ENCODE measurements at places on chromosomes 3 and 15. TPM values are rescaled to one million over a fixed set of nuclear protein-coding genes. Genes with fewer than 3 reads are reported as not detected.

DNA sequence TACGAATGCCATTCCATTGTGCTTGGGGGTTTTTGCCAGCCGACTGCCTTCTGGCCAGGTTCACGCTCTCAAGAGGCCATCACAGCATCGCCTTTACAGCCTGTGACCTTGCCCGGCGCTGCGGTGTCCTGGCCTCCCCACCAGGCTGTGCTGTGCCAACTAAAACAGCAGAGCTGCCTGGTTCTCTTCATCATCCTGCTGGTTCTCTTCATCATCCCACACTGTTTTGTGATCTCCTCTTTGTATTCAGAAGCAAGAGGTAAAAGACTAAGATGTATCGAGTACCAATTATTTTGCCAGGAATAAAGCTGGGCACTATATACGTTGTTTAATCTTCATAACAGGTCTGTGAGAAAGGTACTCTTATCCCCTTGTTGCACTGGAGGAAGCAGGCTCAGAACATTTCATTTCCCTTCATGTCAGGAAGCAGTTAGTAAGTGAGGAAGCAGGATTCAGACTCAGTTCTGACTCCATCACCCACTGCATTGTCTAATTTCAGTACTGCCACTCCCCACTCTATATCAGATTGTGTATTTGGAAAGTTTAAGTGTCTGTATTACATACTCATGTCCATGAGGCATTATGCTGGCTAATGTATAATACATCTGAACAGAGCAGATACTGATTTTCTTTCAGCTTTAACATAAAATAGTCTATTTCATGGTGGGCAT lies 92.7 kb downstream of the LRRC28 start:
- DNase-seq: peak; percentile 4

GRCh38 chr15:65987100-65987499 lies 117.8 kb downstream of the RAB11A start:
- no peak for DNase-seq

- peak; percentile 78 for DNase-seq
Measured at GRCh38 chr3:36606871-36607765, 157.2 kb downstream of the DCLK3 start.

DNA sequence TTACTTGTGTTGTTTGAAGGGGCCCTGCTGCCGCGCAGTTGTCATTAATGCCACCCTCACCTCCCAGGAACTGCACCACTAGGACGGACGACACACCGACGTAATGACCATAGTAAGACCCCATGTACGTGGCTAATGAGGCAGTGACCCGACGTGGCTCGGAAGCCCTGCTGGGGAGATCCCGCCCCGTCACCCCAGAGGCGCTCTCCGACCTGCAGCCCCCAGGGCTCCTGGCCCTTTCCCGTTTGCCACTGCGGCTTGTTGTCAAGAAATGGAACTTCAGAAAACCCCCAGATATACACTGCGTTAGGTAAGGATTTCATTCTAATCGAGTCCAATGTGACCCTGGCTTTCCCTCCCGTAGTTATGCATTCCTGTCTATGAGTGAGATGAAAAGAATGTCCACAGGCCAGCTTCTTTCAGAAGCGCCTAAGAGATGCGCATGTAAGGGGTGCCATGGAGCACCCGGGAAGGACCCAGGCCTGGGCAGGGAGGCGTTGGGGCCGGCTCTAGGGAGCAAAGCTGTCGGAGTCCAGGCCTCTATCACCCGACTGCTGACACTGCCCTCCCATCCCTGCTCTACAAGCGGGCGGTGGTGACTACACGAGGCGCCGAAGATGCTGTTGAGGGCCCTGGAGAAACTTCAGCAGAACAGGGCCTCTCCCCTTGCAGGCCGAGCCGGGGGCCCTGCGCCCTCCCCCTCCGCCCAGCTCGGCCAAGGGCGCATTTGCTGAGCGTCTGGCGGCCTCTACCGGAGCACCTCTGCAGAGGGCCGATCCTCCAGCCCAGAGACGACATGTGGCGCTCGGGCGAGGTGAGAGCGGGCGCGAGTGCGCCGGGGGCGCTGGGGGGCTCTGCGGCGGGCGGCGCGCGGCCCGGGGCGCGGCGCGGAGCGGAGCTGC lies at the start of gene GABRA5:
Gene GABRA5, plus strand, starts transcription at position 765 of the 902 bp plus-strand sequence. CDS start 2,187 bp downstream, outside the sequence.
- no peak for DNase-seq

Gene CAMP
- not detected for total RNA-seq

- DNase-seq: no peak
Measured at GRCh38 chr3:176755977-176756376, 441.3 kb downstream of the TBL1XR1 start.

Gene NR2E3
- total RNA-seq: not detected

GRCh38 chr3:184579513-184579912 lies 17.9 kb downstream of the EPHB3 start:
- no peak for DNase-seq

Gene MORC1
- total RNA-seq: not detected

DNA sequence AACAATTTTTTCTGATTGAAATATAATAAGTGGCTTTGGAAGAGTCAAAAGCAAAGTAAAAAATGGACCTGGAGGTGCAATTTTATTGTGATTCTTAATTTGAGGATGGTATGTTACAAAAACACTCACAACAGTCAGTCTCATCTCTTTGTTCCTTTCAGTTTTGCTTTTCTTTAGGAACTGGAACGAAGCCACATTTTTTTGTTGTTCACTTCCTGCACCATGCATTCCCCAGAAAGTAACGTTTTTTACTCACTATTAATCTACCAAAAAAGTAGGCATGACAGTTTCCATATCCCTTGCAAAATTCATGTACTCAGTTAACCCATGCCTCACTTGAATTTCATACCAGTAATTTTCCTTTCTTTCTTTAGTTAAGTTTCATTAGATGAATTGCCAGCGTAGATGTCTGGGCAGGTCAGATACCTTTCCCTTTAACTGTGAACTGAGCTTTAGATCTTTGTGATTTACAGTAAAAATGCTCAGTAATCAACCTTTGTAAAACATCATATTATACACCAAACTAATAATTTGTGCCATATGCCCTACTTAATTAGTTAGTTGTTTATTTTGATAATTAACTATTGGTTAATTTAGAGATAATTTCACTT lies 384.3 kb downstream of the ROBO1 start:
- peak; percentile 41 for DNase-seq

DNA sequence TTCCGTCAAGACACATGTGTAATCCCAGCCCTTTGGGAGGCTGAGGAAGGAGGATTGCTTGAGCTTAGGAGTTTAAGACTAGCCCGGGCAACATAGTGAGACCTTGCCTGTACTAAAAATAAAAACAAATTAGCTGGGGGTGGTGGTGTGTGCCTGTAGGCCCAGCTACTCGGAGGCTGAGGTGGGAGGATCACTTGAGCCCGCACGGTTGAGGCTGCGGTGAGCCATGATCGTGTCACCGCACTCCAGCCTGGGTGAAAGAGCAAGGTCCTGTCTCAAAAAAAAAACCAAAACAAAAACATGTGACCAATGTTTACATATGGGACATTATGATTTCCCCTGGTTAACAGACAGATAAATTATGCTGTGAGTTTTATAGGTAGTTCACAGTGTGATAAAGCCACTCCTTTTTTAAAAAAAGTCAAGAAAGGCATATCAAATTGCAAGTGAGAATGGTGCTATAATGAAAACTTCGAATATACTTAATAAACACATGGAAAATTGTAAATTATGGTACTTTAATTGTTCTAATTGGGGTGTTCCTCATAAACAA lies 9.2 kb downstream of the BBX start:
- no peak for DNase-seq

Gene PLD1
- total RNA-seq: 15.9 TPM

GRCh38 chr3:49867871-49868321 lies 1.8 kb downstream of the CAMKV start:
- DNase-seq: peak; percentile 30

Gene BDH1
- not detected for total RNA-seq

DNA sequence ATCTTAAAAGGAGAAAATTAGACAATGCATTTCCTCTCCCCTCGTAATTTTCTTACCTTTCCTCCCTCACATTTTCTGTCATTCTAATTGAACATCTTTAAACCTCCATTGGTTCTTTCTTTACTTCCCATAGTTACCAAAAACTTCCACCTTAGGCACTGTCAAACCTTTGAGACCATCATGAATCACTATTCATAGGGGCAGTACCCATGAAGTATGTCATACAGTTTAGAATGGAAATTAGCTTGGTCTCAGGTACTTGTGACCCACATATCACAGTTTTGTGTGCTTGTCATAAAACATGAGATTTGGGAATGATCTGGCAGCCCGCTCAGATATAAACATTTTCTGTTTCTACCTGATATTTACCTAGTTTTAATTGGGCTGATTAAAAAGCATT lies 50.1 kb downstream of the KCNMB3 start:
- no peak for DNase-seq

Gene TM2D3
- total RNA-seq: 35.5 TPM

GRCh38 chr3:11240496-11240895 lies 31.7 kb upstream of the ATG7 start:
- DNase-seq: no peak

DNA sequence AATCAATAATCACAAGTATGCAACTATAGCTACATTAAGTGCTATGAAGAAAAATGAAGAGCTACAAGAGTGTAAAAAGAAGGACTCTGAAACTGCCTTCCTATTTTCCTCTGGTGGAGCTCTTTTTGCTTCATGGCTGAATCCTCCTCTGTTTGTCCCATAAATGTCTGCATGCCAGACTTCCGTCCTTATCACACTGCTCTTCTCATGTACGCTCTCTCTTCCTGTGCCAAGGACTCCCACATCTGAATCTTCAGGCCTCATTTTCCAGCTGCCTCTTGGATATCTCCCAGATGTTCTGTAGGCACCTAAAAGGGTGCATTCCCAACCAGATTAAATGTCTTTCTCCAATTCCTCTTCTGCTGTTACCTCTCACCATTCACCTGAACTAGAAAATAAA lies 123.7 kb downstream of the MECOM start:
- no peak for DNase-seq

Gene ZNF660
- total RNA-seq: not detected

GRCh38 chr3:186081678-186082077 lies 27.2 kb downstream of the ETV5 start:
- no peak for DNase-seq

- DNase-seq: no peak
Measured at GRCh38 chr15:77016321-77016695, 21.4 kb downstream of the PSTPIP1 start.

Gene TUBGCP5
- total RNA-seq: 27.9 TPM

Gene SLC27A2
- not detected for total RNA-seq

- DNase-seq: no peak
Measured at GRCh38 chr15:62124973-62125303, 40.1 kb downstream of the C2CD4B start.

Gene LYZL4
- not detected for total RNA-seq

GRCh38 chr3:125212091-125212508 lies 448 bp downstream of the SLC12A8 start:
- DNase-seq: no peak

DNA sequence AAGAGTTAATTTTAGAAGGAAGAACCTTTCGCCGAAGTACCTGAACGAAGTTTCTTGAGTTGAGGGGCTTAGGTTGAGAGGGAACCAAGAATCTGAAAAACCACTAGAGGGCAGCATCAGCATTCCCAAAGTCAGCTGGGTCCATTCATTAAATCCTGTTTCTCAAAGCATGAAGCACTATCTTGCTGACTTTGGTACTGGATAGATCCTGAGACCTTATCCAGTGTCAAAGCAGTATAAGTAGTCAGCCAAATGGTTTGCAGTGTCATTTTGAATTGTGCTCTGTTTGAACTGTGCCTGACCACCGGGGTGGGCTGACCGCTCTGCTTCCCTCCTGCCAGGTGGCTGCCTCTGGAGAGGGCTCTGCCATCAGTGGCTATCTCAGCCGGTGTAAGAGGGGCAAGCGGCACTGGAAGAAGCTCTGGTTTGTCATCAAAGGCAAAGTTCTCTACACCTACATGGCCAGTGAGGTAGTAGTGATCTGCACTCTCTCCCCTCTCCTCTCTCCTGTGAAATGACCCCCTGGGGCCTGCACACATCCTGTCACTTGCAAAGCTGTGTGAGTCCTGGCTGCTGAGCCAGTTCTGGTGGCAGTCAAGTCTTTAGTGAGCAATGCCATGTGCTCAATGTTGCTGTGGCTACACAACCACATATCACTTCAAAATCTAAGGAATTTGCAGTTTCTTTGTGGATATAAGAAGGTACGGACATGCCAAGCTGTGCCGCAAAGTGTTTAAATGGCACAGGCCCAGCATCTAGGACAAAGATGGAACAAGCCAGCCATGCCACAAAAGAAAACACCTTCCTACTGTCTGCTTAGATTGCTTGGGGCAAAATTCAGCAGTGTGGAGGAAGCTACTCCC lies 21.4 kb upstream of the NR2C2 start:
- DNase-seq: peak; percentile 68

Gene SMCO1
- total RNA-seq: not detected

DNA sequence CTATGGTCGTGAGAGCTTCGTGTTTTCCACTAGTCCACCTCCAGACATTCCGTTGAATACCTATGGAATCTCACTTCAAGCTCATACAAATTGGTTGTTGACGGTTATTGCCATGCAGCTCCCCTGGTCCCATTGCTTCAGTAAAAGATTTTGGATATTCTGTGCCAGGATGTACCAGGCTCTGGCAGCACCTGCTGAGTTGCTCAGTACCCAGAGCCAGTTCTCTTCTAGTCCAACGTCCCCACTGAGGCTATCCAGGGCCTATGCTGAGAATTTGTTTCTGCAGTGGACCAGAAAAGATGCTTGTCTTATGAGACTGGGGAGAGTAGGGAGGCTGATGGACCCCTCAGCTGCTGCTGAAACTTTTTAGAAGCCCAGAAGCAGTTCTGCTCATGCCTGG lies 278.9 kb downstream of the FEZF2 start:
- DNase-seq: no peak

Gene ZNF774
- 1.8 TPM for total RNA-seq

GRCh38 chr15:91919014-91919534 lies 65.6 kb downstream of the SLCO3A1 start:
- no peak for DNase-seq

GRCh38 chr3:33789183-33789954 lies 9.1 kb upstream of the PDCD6IP start:
- no peak for DNase-seq

GRCh38 chr3:167969548-167969947 lies 126.2 kb downstream of the GOLIM4 start:
- no peak for DNase-seq

DNA sequence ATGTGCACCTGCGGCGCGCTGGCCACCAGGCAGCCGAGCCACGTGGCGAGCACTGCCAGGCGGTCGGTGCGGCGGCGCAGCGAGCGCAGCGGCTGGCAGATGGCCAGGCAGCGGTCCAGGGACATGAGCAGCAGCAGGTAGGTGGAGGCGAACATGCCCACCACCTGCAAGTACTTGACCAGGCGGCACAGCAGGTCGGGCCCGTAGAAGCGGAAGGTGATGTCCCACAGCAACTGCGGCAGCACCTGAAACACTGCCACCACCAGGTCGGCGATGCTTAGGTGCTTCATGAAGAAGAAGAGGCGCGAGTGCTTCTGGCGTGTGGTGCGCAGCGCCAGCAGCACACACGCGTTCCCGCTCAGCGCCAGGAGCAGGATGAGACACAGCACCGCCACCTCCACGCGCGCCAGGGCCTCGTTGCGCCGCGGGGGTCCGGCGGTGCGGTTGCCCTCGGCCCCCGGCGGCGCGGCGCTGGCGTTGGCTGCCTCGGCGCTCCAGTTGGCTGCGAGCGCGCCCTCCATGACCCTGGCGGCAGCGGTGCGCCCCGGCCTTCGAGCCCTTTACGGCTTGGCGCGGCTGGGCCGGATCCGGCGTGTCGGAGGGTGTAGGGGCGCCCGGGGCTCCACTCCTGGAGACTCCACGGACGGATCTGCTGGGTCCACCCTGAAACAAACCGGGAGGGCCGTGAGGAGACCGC lies 1.6 kb downstream of the OXTR start:
- no peak for DNase-seq

- DNase-seq: no peak
Measured at GRCh38 chr3:23185861-23186260, 17.3 kb upstream of the UBE2E2 start.

Gene PLA2G4D
- not detected for total RNA-seq
